Activated CD8-positive, alpha-beta T cell treated with anti-CD3 and anti-CD28 coated beads for 36 hours (primary cell): ENCODE measurements at places on chromosomes 1 and 21. TPM values are rescaled to one million over a fixed set of nuclear protein-coding genes. Genes with fewer than 3 reads are reported as not detected.

CD5L gene
- total RNA-seq, result not detected

LCE3D gene
- total RNA-seq, result not detected

SLC35F3 gene
- 3.5 TPM for total RNA-seq

LMX1A gene
- not detected for total RNA-seq

EDARADD gene
- 1.7 TPM for total RNA-seq

TAS1R1 gene
- not detected for total RNA-seq

OR2AK2 gene
- total RNA-seq, result not detected
